ENCODE measurements at places on chromosomes 7 and 10.
A peak's percentile ranks its signal among the peaks of the same experiment; 100 is the strongest.

DNA sequence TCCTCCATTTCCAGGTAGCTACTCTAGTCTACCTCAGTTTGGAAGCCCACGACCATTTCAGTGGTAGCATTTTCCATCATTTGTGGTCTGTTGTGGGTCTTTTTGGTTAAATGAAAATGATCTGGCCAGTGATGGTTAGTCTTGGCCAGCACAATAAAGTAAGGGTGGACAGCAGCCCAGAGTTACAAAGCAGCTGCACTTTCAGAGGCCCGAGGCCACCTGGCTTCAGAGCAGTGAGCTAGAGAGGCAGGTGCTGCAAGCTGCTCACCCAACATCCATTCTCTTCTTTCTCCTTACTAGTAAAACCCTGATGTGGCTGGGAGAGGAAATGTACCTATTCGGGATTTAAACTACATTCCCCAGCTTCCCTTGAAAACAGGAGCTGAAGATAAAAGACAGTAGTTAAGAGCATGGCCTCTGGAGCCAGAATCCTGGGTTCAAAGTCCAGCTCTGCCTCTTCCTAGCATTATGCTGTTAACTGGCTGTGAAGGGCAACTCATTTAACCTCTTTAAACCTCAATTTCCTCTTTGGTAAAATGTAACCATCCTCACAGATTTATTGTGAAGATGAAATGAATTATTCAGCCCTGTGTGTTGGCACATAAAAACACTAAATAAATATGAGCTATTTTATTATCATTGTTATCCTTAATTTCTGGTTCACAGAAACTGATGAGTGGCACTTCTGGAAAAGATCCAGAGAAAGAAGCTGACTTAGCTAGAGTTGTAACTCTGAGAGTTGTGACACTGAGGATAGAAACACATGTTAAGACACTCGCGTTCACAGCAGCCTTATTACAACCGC, 517.4 kb downstream of the PARD3 start:
- no peak for DNase-seq

GRCh38 chr7:44307301-44307900, 18.0 kb downstream of the CAMK2B start:
- peak; percentile 59 for DNase-seq

DNA sequence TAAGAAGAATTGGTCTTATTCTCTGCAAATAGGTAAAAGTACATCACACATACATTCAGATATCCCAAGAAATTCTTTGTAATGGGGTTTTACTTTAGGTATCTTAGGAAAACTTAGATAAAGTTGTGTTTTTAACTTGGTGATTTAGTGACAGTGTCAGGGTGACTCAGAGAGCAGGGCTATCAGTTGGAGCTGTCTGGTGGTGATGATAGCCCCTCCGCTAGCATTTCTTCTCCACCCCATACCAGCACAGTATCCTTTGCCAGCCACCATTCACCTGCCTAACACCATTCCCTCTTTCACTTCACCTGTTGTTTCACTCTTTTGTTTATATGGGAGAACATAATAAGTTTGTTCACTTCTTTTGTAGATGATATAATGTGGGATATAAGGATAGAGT, 30.4 kb downstream of the VPS50 start:
- DNase-seq = no peak

GRCh38 chr7:127736511-127736910, 84.5 kb downstream of the SND1 start:
- DNase-seq = no peak

DNA sequence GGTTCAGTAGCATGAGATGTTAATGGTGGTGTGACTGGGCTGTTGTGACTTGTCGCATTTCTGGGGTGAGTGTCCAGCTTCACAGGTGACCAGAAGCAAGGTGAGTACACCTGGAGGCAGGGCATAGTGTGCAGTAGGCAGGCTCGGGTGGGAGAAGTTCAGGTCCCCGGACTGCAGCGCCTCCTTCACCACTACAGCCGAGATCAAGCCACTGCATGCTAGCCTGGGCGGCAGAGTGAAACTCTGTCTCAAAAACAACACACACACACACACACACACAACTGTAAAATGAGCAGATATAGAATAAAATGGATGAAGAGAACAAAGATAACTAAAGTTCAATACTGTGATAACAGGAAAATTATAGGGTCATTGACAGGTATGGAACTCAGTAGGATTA, 11.1 kb upstream of the PARD3 start:
- no peak for DNase-seq

DNA sequence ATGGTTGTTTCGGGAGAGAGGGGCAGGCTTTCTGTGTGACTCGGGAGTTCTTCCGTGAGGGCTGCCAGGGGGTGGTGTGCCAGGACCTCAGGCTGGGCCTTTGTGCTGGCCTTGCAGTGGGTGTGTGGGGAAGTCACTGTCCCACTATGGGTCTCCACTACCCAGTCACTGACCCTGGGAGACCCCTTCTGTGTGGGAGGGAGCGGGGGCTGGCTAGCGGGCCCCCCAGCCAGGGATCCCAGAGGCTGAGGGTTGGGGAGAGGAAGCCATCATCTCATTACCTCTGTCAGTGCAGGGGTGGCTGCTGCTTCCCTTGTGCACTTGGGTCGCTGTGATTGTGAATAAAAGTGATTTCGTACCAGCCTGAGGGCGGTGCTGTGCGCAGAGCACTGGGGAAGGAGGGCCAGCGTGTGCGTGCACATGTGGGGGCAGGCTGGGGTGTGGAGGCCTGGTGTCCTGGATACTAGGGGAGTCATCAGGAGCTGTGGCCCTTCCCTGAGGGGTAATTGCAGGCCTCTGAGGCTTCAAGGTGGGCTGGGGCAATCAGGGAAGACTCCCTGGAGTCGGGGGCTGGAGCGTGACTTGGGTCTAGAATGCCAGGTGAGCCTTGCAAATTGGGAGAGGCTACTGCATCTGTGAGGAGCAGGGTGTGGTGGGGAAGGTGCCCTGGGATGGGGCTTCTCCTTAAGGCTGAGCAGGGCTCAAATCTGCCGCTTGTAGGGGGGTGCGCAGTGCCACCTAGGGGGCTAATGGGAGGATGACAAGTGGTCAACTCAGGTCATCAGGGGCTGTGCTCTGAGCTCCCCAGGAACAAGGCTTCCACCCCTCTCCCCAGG, 98.9 kb downstream of the NEURL1 start:
- peak; percentile 74 for DNase-seq

- peak; percentile 84 for DNase-seq
These were observed 1.4 kb downstream of the CAV1 start for GRCh38 chr7:116525913-116526861.

- no peak for DNase-seq
These were observed 119.0 kb upstream of the FEZF1 start for GRCh38 chr7:122423591-122423990.

GRCh38 chr7:3480197-3480596, 179.1 kb downstream of the SDK1 start:
- no peak for DNase-seq

- DNase-seq = no peak
These were observed 51.9 kb downstream of the SEMA3A start for GRCh38 chr7:84142726-84143125.

- DNase-seq = no peak
These were observed 579.8 kb upstream of the FOXK1 start for GRCh38 chr7:4102231-4102841.

GRCh38 chr7:116407165-116407564, 92.4 kb upstream of the CAV2 start:
- no peak for DNase-seq

DNA sequence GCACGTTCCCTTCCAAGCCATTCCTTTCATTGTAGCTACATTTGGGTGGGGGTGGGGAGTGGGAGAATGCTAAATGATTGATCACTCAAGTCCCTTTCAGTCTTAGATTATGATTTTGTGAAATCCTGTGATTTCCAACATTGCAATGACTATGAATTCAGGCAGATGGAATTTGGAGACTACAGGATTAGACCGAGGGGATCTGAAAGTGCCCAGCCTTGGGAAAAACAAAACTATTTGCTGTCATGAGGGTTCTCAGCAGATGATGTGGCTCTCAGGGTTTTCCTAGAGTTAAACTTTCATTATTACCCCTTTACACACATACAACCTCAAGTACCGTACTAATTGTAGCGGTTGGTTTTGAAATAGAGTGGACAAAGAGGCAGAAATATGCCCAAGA, 4.7 kb downstream of the MACROH2A2 start:
- DNase-seq = no peak

- DNase-seq = peak; percentile 57
These were observed 4.7 kb upstream of the OPN4 start for GRCh38 chr10:86649471-86650150.

DNA sequence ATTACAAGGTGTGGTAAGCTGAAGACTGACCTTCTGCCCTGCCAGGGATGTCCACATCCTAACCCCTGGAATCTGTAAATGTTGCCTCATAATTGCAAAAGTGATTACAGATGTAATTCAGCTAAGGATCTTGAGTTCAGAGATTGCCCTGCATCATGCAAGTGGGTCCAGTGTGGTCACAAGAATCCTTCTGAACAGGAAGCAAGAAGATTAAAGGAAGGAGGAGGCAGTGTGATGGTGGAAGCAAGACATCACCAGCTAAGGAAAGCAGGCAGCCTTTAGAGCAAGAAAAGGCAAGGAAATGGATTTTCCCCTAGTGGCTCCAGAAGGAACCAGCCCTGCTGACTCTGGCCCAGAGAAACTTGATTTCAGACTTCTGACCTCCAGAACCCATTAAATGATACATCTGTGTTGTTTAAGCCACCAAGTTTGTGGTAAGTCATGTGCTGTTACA, 78.1 kb downstream of the USP6NL start:
- no peak for DNase-seq

- DNase-seq = no peak
These were observed 48.8 kb upstream of the ATOH7 start for GRCh38 chr10:68280758-68281157.

GRCh38 chr10:26890956-26891355, 30.2 kb upstream of the ABI1 start:
- DNase-seq = peak; percentile 71

DNA sequence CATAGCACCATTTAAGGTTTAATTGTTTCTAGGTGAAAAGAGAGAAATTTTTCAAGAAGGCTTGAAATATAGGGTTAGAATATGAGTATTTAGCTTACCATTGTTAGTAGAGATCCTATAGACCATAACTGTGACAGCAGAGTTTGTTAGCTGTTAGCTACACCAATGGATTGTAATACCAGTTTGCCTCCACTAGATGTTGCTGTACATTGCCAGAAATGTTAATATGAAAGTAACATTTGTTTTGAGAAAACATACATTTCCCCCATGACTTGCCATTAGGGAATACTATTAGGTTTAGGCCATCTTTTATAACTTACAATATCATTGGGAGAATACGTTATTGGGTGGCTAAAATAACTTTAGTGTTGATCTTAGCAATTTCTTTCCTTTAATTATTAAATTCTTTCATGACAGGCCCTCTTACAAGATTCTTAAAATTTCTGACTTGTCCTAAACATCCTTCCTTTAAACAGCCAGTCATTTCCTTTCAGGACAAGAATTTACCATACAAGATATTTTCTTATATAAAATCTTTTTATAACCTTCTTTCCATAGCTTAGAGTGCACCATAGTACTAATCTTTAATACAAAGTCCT, 39.5 kb downstream of the ZNF117 start:
- no peak for DNase-seq

GRCh38 chr10:81708929-81709328, 166.1 kb upstream of the NRG3 start:
- DNase-seq = no peak

DNA sequence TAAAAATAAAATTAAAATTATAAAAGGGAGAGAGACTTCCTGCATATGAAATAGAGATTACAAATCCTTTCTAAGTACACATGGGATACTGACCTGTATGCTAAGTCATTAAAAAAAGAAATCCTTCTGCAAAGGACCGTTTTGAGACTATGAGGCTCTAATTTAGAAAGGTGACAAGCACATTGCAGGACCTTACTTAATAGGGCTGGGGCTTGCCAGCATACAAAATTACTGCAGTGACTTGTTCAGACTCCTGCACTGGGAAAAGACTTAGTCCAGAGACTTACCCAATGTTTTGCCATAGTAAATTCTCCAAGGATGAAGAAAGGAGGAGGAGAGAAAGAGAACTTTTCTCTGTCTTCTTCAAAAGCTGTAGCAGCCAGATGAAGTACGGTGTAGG, 193.6 kb downstream of the KCNMA1 start:
- DNase-seq = no peak

DNA sequence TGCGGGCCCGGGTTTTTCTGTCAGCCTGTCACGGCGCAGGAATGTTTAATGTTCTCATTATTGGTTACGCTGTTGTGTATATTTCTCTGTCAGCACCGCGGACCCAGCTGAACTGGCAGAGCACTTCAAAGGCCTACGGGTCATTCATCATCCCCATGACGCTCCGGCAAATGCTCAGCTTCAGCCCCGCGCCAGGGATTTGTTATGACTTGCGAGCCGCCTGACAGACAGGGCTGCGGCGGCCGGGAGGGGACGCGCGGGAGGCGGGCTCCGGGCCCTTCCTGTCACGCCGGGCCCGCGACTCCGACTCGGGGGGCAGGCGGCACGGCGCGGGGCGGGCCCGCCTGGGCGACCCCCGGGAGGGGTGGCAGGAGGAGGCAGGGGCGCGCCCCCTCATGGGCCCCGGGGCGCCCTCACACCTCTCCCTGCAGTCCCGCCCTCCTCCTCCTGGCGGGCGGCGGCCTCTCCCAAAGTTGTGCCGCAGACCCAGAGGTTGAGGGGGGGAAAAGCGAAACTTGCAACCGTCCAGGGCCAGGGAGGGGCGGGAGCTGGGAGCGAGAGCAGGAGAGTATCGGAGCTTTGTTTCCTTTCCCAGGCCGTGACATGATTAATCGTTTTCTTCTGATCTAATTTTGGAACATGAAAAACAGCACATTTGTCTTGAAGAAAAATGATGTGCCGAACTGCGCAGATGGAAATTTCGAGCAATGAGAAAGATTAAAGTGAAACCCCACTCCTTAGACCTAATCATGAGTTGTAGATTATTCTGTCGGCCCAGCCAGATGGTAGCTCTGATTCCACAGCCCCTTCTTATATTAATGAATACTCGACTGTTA, 59.3 kb upstream of the COMTD1 start:
- peak; percentile 84 for DNase-seq

GRCh38 chr10:101732096-101732495, 37.1 kb upstream of the FBXW4 start:
- DNase-seq = no peak

DNA sequence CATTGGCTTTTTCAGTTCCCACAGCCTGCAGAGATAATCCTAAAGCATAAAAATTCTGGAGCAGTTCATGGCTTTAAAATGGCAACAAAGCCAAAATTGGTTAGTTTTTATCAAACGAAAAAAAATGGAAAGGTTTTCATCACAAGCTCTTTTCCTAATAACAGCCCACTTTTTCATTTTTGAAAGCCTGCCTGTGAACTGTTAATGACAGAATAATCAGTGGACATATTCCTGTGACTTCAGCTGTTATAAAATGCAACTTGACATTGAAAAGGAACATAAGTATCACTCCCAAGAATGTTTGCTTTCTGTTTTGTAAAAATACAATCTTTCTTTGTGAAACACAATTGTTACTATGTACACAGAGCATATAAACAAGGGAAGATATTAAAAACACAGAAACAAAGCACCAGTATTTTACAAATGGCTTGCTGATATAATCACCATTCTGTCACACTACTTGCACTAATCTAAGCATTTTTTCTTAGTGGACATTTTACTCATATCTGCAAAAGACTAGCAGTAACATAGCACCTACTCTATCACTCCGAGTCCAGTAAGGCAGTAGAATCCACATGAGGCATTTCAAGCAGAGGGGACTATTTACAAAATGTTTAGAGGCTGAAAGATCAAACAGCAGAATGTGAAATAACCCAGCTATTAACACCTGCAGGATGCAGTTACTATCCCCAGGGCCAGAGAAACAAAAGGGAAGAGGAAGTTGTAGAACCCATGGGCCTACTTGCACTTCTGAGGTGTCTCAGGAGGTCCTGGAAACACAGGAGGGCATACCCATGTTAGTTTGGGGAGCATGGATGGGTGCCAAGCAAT, 26.4 kb downstream of the MACC1 start:
- DNase-seq = no peak

GRCh38 chr7:126698446-126698845, 554.3 kb downstream of the GRM8 start:
- no peak for DNase-seq
